ENCODE measurements at places on chromosomes 12 and 14.
A peak's percentile ranks its signal among the peaks of the same experiment; 100 is the strongest.

DNA sequence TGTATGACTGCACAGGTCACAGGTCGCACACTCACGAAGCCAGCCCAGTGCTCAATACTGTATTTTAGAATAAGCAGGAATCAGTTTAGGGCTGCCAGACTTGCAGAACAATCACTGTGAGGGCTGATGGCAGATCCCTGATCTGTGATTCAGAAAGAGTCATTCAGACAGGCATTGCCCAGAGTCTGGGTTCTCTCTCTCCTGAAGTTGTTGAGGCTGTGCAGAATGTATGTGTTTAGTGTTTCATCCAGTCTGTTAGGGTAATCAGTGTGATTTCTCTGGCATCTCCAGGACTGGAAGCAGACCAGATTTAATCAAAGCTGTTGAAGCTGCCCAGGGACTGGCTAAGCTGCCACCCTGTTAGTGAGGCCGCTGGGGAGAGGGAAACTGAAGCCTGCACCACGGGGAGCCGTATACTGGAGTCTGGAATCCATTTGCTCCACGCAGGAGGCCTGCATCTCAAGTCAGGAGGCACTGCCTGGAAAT, 69.3 kb downstream of the ETV6 start:
- no peak for DNase-seq

DNA sequence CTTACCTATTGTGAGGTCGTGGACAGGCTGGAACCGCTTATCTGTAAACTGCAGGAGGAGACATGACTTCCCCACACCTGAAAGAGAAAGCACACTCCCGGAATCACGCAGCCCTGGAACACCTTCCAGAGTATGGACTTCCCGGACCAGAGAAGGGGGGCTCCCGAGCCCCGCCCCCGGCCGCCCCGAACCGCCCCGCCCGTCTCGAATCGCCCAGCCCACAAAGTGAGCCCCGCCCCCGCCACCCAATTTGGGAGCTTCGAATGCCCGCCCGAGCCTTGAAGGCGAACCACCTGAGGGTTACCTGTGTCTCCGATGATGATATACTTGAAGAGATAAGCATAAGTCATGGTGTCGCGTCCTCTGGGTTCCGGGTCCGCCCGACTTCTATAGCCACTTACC, 235 bp downstream of the RAB2B start:
- DNase-seq, result peak; percentile 86

DNA sequence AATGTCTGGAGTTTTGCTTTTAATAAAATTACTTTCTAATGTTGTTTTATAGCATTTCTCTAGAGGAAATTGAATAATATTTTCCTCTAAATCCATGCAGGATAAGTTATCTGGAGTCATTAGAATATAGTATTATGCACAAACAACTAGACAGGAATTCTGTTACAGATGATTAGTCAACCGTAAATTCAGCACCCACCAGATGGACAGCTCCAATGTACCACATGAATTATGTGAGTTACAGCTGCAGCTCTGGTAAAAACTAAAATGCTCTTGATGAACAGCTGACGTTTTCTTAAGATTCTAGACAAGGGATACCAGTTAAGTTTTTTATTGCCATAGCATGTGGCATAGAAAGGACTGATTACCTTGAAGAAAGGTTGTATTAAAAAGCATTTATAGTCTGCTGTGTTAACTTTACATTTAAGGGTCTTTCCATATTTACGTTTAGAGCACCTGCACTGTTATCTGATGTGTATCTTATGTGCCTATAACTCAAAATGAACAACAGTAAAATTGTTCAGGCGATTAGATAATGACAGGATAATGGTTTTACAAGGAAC, 321.4 kb upstream of the LRFN5 start:
- no peak for DNase-seq

DNA sequence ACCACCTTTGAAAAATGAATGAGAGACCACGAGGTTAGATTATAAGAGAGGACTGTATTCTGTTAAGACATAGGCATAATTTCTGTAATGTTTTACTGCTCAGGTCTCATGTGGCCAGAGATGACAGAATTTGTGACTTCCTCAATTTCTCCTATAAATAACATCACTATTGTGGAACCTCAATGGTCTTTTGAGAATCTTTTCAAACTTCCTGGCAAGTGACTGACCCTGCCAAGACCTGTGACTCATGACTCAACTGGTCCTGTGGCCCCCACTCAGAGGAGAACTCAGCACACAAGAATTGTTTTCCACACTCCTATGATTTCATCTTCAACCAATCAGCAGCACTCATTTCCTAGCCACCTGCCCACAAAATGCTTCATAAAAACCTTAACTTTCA, 508.2 kb upstream of the ATP2B1 start:
- DNase-seq, result no peak

- peak; percentile 92 for DNase-seq
Observed at GRCh38 chr14:90815822-90816662, at the start of gene TTC7B. TSS of gene TTC7B (minus strand) at chr14:90816430. CDS start at chr14:90816295, 135 bp downstream.

- no peak for DNase-seq
Observed at GRCh38 chr14:70394674-70395306, 22.1 kb downstream of the SYNJ2BP start.

GRCh38 chr12:67045650-67046049, 223.5 kb upstream of the CAND1 start:
- DNase-seq, result no peak

- DNase-seq, result no peak
Observed at GRCh38 chr12:56236091-56236490, 6.2 kb downstream of the SLC39A5 start.

GRCh38 chr14:26286081-26286912, 311.5 kb downstream of the NOVA1 start:
- DNase-seq, result no peak

GRCh38 chr12:92107094-92107493, 38.6 kb downstream of the BTG1 start:
- DNase-seq, result no peak

DNA sequence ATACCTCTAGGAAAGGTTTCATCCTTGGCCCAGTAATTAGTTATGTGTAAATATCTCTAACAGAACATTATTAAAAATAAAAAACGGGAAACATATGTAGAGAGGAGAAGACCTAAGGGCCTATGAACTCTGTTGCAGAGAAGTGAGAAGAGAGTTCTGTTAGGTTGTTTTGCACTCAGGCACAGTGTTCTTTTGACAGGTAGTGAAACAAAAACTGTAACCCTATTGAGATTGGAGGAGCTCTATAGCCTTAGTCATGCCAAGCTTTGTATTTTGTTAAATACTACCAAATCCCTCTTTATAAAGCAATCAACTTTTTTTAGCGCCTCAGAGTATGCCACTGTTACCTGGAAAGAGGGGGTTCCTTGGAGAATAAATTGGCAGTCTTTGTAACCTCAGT, 77.6 kb downstream of the CNTN1 start:
- no peak for DNase-seq

GRCh38 chr12:72618764-72619163, 346.6 kb downstream of the TRHDE start:
- DNase-seq, result no peak

- no peak for DNase-seq
Observed at GRCh38 chr14:96790706-96791105, 6.5 kb upstream of the VRK1 start.

- DNase-seq, result no peak
Observed at GRCh38 chr12:103392722-103393121, 103.0 kb downstream of the C12orf42 start.

GRCh38 chr12:89353188-89353822, 1.0 kb upstream of the DUSP6 start:
- peak; percentile 71 for DNase-seq

DNA sequence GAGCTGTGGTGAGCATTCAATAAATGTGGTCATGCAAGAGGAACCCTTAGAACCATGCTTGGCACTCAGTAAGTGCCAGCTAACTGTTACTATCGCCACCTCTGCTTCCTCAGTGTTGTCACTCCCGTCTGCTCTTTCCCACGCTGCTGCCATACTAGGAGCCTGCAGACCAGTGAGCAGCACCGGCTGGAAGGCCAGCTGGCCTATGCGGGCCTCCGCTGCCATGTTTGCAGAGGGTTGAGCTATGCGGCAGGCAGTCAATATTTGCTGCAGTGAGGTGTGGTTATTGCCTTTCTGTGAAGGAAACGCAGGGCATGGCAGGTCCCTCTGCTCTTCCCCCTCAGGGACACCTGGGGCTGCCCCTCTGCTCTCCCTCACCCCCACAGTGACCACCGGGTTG, 13.0 kb downstream of the KMT5A start:
- no peak for DNase-seq

DNA sequence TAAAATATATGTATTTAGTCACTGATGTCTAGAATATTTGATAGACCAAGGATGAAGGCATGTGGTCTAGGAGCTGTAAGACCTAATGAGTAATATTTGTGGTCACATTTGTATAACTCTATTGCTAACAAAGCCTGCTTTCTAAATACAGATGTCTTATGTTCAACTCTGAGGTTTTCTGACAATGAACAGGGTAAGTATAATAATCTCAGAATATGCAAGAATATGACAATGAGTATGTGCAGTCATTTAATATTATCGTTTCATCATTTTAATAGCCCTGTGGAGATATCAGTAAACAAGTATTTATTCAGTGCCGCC, 389.6 kb downstream of the LRIG3 start:
- no peak for DNase-seq

- DNase-seq, result no peak
Observed at GRCh38 chr12:57615637-57616036, 4.4 kb downstream of the ARHGEF25 start.

GRCh38 chr14:59600211-59600945, 23.8 kb upstream of the CCDC175 start:
- DNase-seq, result no peak

DNA sequence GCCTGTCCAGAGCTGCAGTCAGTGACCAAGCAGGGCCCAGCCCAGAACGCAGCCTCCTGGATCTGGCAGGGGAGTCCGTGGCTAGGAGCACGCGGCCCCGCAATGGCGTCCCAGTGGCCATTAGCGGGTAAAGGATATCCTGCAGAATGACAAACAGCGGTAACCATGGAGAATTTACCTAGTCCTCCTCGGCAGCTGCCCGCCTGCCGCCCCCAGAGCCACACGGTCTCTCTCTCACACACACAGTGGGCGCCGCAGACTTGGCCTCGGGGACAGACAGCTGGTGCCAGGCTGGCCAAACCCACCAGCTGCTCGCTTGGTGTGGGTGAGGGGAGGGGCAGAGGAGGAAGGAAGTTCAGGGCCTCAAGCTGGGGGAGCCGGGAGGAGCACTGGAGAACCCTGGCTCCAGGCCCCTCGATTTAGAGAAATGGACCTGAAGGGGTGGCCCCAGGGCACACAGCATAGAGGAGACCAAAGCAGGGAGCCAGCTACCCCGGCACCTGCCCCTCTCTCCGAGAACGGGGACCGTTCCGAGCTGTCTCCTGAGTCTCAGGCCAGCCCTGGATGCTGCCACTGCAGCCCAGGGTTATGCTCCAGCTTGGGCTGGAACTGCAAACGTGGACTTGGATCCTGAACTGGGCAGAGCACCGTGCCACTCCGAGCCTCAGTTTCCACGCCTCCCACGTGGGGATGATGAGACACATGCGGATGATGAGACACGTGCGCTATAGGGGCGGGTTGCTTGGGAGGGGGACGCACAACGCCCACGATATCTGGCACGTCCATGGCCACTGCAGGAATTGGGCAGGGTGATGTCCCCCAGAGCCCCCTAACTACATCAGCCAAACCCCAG, 3.4 kb downstream of the CDK2AP1 start:
- DNase-seq, result peak; percentile 54

DNA sequence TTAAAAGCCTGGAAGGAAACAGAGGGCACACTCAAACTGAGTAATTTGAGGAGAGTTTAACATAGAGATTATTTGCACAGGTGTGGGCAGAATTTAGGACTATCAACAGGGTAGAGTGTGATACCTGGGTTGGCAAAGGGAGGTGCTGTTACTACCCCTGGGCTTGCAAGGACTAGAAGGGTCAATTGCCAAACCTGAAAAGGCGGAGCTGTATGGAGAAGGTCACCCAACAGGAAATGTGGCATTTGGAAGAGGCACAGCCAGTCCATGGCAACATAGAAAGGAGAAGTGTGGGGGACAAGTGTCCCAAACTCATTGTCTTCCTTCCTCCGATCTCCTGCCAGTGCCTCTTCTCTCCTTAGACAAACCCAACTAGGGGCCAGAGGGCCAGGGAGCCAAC, 21.6 kb upstream of the MED13L start:
- DNase-seq, result no peak

DNA sequence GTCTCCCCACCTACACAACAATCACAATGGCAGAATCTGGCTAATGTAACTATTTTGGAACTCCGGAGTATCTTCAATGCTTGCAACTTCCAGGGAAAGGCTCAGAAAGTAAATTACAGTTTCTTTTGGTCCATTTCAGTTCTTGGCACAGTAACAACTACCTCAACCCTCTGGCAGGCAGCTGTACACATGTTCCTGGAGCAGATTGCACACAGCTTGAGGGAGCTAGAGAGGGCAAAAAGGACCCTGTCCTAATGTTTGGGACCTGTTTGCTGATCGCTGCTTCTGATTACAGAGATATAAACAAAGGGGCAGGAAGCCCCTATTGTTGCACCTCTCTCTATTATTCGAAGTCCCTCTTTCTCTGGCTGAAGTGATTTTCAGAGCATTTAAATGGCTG, 35.2 kb upstream of the SLC38A1 start:
- DNase-seq, result no peak

DNA sequence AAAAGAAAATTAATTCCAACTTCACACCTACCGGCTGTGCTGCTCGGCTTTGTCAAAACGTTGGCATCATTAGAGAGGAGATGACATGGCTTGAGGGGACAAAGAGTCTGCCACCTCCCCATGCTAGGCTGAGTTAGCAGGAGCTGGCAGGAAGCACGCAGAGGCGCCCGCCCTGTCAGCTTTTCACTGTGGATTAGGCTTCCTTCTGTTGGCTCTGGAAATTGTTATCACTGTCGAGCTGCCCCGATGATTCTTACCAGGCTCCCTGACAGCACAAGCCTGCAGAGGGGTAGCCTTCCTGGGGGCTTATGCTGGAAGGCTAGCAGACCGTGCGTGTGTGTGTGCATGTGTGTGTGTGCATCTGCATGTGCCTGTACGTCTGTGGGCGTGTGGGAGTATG, 490.9 kb upstream of the TBX3 start:
- no peak for DNase-seq

GRCh38 chr12:111578971-111579340, 20.2 kb downstream of the ATXN2 start:
- DNase-seq, result no peak

- no peak for DNase-seq
Observed at GRCh38 chr12:82097438-82097837, 260.7 kb downstream of the CCDC59 start.

- no peak for DNase-seq
Observed at GRCh38 chr14:55739967-55740648, 160.1 kb downstream of the KTN1 start.

GRCh38 chr12:55965941-55966407, at the start of gene PMEL:
TSS of gene PMEL (minus strand) at chr12:55966042. CDS start at chr12:55966011, 31 bp downstream.
- no peak for DNase-seq

Data from D341Med (cell line).